Upper lobe of right lung (tissue), 1 donor: ENCODE measurements at places on chromosomes 3 and 15. TPM values are rescaled to one million over a fixed set of nuclear protein-coding genes. Genes with fewer than 3 reads are reported as not detected.

GRCh38 chr3:127851899-127852298, 29.6 kb upstream of the MGLL start:
- no peaks in the 10 kb centered on the region for H3K36me3 ChIP-seq
- DNase-seq = no peak
- H3K4me3 ChIP-seq = no peak overlapping the region
- no peaks in the 10 kb centered on the region for H3K27me3 ChIP-seq
- H3K27ac ChIP-seq = no peak overlapping the region

DNA sequence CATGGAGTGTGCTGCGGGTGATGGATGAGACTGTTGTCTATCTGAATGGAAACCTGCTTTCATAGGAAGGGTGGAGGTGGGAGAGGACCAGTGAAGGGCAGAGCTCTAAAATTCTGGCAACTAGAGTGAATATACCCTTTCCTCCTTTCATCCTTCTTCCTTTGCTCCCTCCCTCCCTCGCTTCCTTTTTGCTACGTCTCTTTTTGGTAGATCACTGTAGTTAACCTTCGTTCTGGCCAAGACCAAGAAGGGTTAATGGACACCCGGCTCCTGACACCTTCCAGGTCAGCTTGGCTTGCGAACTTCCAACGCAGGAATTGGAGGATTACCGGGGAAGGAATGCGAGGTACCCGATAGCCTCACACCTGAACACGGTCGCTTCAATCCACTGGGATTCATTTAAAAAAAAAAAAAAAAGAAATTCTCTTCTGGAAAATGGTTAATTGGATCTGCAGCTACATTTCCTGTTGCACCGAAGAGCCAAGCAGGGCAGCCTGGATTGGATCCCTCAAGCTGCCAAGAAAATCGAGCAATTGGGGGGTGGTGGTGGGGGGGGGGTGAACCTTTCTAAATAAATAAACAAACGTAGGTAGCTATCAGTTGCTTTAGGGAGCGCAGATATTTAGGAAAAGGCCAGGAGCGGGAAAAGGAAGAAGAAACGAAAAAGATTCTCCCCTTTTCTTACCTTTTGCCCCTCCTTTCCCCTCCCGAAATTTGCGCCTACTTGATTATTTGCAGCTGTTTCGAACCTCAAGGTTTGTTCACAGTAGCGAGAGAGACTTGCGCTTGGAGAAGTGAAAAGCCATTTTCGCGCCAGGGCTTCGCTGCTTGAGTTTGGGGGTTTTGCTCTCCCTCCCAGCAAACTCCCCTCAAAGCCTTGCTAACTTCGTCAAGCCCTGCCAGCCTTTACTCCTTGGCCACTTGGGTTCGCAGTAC, 9.5 kb upstream of the NR2F2 start:
- peak overlapping the region; percentile 54 for H3K4me3 ChIP-seq
- no peaks in the 10 kb centered on the region for H3K4me1 ChIP-seq
- H3K27me3 ChIP-seq = peaks cover 47% of the 10 kb centered on the region
- DNase-seq = no peak

DNA sequence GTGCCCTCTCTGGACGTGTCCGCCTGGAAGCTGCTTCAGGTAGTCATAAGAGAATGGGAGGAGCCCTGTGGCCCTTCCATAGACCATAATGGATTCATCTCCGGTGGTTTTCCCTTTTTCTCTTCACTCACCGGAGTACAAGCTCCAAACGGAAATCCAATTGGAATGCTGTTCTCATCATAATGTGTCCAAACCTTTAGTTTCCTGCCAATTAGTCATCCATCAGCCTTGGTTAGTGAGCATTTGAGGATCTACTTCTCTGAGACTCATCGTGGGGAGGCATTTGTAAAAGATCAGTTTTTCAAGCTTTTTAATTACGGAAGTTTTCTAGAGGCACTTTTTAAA, 34.9 kb downstream of the ABHD2 start:
- H3K4me1 ChIP-seq = peaks cover 24% of the 10 kb centered on the region
- H3K27me3 ChIP-seq = no peaks in the 10 kb centered on the region
- H3K4me3 ChIP-seq = no peak overlapping the region
- peaks cover 47% of the 10 kb centered on the region for H3K36me3 ChIP-seq
- no peak for DNase-seq
- no peak overlapping the region for H3K27ac ChIP-seq

DNA sequence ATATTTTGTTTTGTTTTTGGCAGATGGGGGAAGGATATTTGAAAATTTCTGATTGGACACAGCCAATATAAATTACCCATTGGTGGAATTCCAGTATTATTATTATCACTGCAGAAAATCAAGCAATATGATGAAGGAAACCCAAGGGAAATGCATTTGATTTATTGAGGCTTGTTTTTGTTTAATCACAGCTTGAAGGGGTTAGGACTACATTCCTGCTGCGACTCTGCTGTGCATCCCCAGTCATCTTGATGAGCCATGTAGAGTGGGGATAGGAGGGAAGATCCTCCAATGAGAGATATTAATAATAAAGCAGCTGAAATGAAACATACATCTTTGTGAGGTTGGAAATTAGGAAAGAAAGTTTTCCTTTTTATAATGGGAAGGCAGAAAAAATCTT, 208.6 kb downstream of the GAP43 start:
- no peak for DNase-seq
- H3K27me3 ChIP-seq = no peaks in the 10 kb centered on the region
- H3K27ac ChIP-seq = no peak overlapping the region
- no peaks in the 10 kb centered on the region for H3K4me1 ChIP-seq
- H3K36me3 ChIP-seq = no peaks in the 10 kb centered on the region
- H3K4me3 ChIP-seq = no peak overlapping the region

The TMEM45A gene
- total RNA-seq = 15.9 TPM

DNA sequence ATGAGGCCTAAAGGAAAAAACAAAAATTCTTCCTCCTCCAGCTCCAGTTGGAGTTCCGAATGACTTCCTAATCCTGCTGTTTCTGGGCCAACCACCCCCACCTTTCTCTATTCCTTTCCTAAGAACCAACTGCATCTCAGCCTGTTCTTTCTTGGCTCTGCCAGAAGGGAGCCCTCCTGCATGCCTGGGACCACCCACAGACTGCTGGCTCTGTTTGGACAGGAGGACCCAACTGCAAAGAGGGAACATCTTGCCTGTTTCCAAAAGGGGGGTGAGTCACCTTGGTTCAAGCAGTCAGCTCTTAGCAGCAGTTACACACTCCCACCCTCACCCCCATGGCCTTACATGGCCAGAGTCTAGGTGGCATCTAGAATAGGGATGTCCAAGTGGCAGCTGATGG, 116.0 kb upstream of the PRICKLE2 start:
- no peaks in the 10 kb centered on the region for H3K36me3 ChIP-seq
- no peaks in the 10 kb centered on the region for H3K27me3 ChIP-seq
- H3K27ac ChIP-seq = no peak overlapping the region
- H3K4me3 ChIP-seq = no peak overlapping the region
- no peak for DNase-seq

GRCh38 chr15:73777741-73778140, 24.6 kb upstream of the INSYN1 start:
- H3K27me3 ChIP-seq = no peaks in the 10 kb centered on the region
- H3K36me3 ChIP-seq = no peaks in the 10 kb centered on the region
- H3K4me3 ChIP-seq = no peak overlapping the region
- no peak for DNase-seq

The CLSTN2 gene
- total RNA-seq = 3.0 TPM

DNA sequence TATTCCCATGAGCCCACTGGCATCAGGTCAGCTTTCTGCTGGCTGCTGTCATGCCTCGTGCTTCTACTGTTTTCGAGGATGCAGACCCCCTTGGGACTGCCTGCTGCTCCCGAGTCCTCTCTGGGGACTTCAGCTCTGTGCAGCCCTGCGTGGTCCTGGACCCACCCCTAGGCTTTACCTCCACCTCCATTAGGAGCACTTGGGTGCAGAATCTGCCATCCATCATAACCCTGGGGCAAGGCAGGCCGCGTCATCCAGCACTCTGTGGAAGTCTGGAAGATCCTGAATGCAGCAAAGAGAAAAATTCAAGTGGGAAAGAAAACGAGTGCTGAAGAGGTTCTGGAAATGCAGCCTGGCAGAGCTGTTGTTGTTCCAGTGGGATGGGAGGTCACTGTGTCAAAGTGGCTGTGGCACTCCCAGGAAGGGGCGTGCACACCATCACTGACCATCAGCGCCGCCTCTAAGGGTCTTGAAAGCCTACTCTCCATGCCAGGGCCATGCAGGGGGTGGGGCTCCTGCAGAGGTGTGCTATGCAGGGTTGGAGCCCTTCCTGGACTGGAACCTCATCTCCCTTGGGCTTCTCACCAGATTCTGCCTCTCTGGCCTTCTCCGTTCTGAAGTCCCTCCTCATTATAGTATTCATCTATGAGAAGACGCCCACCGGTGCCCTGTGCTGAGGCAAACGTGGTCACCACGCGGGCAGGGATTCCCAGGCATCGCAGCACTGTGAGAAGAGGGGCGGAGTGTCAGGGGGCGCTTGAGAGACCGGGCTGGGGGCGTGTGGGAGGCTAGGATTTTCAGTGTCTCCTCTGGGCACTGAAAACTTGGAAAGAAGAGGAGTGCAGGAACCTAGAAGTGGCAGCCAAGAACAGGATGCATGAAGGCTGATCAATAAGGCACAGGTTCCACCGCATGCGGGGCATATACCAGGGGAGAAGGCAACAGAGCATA, 12.5 kb downstream of the EPB42 start:
- H3K27me3 ChIP-seq = peaks cover 6% of the 10 kb centered on the region
- H3K36me3 ChIP-seq = no peaks in the 10 kb centered on the region
- H3K4me1 ChIP-seq = no peaks in the 10 kb centered on the region

- peaks cover 7% of the 10 kb centered on the region for H3K4me1 ChIP-seq
- H3K36me3 ChIP-seq = no peaks in the 10 kb centered on the region
- no peak overlapping the region for H3K27ac ChIP-seq
- peak overlapping the region; percentile 51 for H3K4me3 ChIP-seq
- H3K27me3 ChIP-seq = no peaks in the 10 kb centered on the region
- peak; percentile 87 for DNase-seq
Measured at GRCh38 chr15:72319360-72319984, 485 bp downstream of the CELF6 start.

DNA sequence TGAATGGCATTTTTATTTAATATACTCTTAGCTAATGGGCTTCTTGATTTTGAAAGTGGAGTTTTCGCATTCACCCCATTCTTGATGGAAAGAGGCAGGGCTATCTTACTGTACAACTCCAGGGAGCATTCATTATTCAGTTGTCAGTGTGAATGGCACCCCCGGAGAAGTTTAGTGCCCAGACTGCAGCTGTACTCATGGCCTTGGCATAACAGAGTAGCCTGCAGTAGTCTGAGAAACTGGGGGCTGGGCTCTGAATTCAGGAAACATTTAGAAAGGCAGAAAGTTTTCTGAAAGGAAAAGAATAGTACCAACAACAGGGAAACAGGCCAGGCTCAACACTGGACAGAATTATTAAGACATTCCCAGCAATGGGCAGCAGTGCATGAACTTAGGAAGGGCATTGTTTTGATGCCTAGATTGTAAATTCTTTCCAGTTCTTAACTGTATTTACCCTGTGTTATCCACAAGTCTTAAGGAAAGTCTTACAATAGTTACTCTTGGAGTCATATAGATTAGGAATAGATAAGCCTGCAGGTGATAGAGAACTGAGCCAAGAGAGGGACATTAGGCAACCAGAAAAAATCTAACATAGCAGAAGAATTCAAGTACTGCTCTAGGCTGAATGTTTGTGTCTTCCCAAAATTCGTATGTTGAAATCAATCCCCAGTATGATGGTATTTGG, 44.4 kb downstream of the TIPARP start:
- H3K4me3 ChIP-seq = no peak overlapping the region
- H3K36me3 ChIP-seq = no peaks in the 10 kb centered on the region
- DNase-seq = no peak
- H3K27ac ChIP-seq = no peak overlapping the region
- no peaks in the 10 kb centered on the region for H3K27me3 ChIP-seq
- peaks cover 4% of the 10 kb centered on the region for H3K4me1 ChIP-seq

- peaks cover 7% of the 10 kb centered on the region for H3K4me1 ChIP-seq
- H3K27ac ChIP-seq = no peak overlapping the region
- DNase-seq = no peak
- H3K36me3 ChIP-seq = no peaks in the 10 kb centered on the region
Measured at GRCh38 chr15:95125803-95126202, 894.4 kb downstream of the MCTP2 start.

- no peak overlapping the region for H3K4me3 ChIP-seq
- H3K4me1 ChIP-seq = no peaks in the 10 kb centered on the region
- no peaks in the 10 kb centered on the region for H3K27me3 ChIP-seq
- no peak overlapping the region for H3K27ac ChIP-seq
Measured at GRCh38 chr3:170485294-170485693, 66.6 kb downstream of the CLDN11 start.

- no peak overlapping the region for H3K27ac ChIP-seq
- H3K4me3 ChIP-seq = no peak overlapping the region
- no peaks in the 10 kb centered on the region for H3K36me3 ChIP-seq
- no peak for DNase-seq
- no peaks in the 10 kb centered on the region for H3K4me1 ChIP-seq
- H3K27me3 ChIP-seq = no peaks in the 10 kb centered on the region
Measured at GRCh38 chr15:70236341-70237086, 138.8 kb upstream of the TLE3 start.

The CDHR4 gene
- not detected for total RNA-seq

DNA sequence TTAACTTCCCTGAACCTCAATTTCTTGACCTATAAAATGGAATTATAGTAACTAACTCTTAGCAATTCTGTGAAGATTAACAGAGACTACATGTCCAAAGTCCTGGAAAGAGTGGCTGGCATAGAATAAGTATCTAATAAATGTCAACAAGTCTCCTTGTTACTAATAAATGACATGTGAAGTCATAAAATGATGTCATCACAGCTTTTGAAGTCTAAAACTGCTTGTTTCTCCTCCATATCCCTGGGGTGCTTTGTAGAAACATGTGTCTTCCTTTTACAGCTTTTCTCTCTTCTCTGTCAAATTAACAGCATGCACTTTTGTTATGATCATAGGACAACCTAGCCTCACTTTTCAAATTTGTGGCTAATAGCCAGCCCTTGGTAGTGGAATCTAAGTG, 510.2 kb downstream of the NTRK3 start:
- H3K27me3 ChIP-seq = no peaks in the 10 kb centered on the region
- no peak for DNase-seq
- no peak overlapping the region for H3K4me3 ChIP-seq
- no peaks in the 10 kb centered on the region for H3K36me3 ChIP-seq

GRCh38 chr15:66644000-66644787, 57.8 kb upstream of the SMAD6 start:
- H3K4me1 ChIP-seq = peaks cover 22% of the 10 kb centered on the region
- H3K36me3 ChIP-seq = no peaks in the 10 kb centered on the region
- H3K4me3 ChIP-seq = no peak overlapping the region
- H3K27me3 ChIP-seq = no peaks in the 10 kb centered on the region
- no peak for DNase-seq

GRCh38 chr3:159928666-159929065, 60.0 kb upstream of the IL12A start:
- DNase-seq = no peak
- no peak overlapping the region for H3K27ac ChIP-seq
- H3K27me3 ChIP-seq = no peaks in the 10 kb centered on the region
- H3K4me3 ChIP-seq = no peak overlapping the region

The P2RY12 gene
- 3.1 TPM for total RNA-seq

GRCh38 chr15:100727291-100727851, 125.0 kb downstream of the ASB7 start:
- no peak overlapping the region for H3K4me3 ChIP-seq
- H3K27ac ChIP-seq = no peak overlapping the region
- no peak for DNase-seq
- no peaks in the 10 kb centered on the region for H3K27me3 ChIP-seq
- H3K4me1 ChIP-seq = peaks cover 5% of the 10 kb centered on the region
- H3K36me3 ChIP-seq = no peaks in the 10 kb centered on the region

- H3K4me1 ChIP-seq = no peaks in the 10 kb centered on the region
- H3K4me3 ChIP-seq = peak within 1 kb of the TSS; percentile 55
- peak; percentile 69 for DNase-seq
- H3K27me3 ChIP-seq = no peaks in the 10 kb centered on the region
Measured at GRCh38 chr3:73624821-73625665, at the start of gene PDZRN3. Gene PDZRN3 (minus strand): TSS chr3:73624941.

The MYRIP gene
- total RNA-seq = 5.9 TPM
